ENCODE measurements at places on chromosomes 4 and X.

DNA sequence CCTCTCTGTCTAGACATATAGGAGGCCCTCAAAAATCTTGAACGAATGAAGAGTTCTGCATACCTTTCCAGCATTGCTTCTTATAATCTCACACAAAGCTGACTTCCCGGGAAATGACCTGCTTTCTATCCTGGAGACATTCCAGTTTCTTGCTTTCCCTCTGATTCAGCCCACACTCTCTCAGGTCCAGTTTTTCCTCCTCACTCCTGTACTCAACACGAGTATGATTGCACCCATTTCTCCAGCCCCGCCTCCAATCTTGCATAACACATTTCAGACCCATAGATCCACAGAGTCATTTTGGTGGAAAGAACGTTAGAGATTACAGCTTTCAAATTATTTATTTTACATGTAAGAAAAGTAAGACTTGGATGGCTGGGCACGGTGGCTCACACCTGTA lies 127.5 kb upstream of the TLR3 start:
- DNase-seq, result no peak

DNA sequence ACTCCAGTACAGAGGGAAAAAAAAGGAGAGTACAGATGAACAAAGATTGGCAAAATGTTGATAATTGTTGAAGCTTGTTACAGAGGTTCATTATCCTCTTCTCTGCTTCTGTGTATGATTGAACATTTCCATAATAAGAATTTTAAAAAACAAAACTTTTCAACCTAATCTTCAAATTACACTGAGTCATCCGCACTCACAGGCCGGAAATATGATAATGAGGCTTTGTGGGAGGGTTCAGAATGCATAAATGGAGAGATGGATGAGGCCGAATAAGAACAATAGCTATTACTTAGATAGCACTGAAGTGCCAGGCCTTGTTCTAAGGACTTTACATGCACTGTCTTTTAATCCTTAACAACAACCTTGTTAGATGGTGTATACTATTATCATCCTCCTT lies 4.6 kb upstream of the ERCC6L start:
- no peak for DNase-seq

DNA sequence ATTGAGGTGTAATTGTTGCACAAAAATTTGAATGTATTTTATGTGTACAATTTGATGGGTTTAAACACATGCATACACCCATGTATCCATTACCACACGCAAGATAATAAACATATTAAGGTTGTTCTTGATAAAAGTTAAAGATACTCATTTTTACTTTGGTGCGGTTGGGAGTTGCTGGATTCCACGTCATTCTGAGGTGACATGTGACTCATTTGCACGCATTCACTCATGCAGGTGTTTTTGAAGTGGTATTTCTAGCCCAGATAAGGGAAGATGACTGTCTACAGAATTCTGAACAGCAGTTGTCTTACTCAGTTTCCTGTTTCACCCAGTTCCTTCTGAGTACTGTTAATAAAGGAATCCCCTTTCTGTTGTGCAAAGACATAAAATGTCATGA lies 142.0 kb downstream of the RTL3 start:
- peak; percentile 4 for DNase-seq

DNA sequence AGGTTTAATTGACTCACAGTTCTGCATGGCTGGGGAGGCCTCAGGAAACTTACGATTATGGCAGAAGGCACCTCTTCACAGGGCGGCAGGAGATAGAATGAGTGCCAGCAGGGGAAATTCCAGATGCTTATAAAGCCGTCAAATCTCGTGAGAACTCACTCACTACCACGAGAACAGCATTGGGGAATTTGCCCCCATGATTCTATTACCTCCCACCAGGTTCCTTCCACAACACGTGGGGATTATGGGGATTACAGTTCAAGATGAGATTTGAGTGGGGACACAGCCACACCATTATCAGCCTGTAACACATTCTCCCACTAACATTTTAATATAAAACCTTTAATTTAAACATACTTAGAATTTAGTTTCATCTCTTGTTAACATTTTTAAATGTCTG lies 144.7 kb upstream of the SMIM10 start:
- DNase-seq, result no peak

- DNase-seq, result no peak
These were observed 10.7 kb upstream of the EPGN start for GRCh38 chr4:74297539-74297938.

- DNase-seq, result no peak
These were observed 384.4 kb downstream of the PCDH7 start for GRCh38 chr4:31104577-31104976.

- no peak for DNase-seq
These were observed 231.7 kb downstream of the C4orf33 start for GRCh38 chr4:129327637-129328036.

- DNase-seq, result no peak
These were observed 182.0 kb upstream of the FAM241A start for GRCh38 chr4:111963158-111963700.

- DNase-seq, result no peak
These were observed 107.4 kb upstream of the MSX1 start for GRCh38 chr4:4752025-4752424.

GRCh38 chr4:122053186-122053585 lies 98.9 kb upstream of the BLTP1 start:
- DNase-seq, result no peak

- no peak for DNase-seq
These were observed 66.1 kb upstream of the VEGFC start for GRCh38 chr4:176858839-176859238.

DNA sequence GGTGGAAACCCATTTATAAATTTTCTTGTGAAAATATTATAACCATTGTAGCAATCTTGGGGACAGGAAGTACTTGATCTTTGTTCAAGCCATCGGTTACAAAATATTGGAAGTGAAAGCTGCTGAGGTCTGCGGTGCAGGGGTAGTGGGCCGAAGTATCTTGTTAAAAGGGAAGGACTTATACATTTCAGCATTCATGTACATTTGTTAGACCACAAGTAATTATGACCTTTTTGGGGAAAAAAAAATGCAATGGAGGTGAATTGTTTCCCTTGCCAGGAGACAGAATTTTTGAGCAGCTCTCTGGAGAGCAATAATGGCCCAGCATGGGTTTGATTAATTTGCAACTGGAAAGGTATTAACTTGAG lies 121.3 kb downstream of the EGF start:
- DNase-seq, result no peak

- no peak for DNase-seq
These were observed 174.2 kb downstream of the MAPK10 start for GRCh38 chr4:86185659-86186058.

GRCh38 chrX:120559804-120560203 lies 958 bp downstream of the CUL4B start:
- no peak for DNase-seq

DNA sequence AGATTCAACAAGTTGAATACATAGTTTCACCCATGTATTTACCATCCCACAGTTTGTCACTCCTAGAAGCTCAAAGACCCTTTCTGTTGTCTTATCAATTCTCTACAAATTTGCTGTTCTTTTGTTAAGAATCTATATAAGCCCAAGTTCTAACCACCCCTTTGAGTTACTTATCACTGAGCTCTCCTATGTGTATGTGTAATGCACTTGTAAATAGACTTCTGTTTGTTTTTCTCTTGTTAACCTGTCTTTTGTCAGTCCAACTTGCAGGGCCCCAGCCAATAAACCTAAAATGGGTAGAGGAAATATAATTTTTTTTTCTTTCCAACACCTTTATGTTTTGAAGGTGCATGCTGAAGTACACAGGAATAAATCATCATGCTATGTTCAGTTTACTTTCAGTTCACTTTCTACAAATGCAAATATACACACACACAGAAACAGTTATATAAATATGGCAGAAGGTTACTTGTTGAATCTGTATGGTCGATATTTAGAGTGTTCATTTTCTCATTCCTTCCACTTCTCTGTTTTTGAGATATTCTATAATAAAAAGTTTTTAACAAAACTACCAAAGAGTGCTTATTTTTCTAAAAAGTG lies 22.3 kb upstream of the CLOCK start:
- DNase-seq, result no peak

DNA sequence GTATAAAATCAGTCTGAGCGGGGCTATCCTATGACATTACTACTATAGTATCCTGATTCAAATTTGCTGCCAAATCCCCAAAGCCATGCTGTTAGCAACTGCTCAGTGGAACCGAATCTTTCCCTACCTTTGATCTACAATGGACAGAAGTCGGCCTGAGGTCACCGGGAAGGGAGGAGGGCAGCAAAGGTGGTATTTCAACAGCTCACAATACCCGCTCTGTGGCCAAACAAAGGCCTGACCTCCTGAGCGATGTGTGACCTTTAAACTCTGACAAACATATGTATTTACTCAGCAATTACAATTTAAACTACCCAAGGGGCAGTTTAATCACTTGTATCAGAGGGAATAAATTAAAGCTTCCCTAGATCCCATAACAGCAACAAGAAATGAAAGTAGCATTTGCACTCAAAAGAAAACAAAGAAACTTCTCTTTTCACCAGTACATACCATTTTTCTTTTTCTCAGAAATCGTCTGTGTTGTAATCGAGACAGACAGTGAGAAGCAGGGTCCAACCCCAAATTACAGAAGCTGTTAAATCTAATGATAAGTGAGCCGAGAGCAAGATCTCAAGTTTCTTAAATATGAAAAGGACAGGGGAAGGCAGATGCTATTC lies 11.6 kb upstream of the TMEM128 start:
- no peak for DNase-seq

DNA sequence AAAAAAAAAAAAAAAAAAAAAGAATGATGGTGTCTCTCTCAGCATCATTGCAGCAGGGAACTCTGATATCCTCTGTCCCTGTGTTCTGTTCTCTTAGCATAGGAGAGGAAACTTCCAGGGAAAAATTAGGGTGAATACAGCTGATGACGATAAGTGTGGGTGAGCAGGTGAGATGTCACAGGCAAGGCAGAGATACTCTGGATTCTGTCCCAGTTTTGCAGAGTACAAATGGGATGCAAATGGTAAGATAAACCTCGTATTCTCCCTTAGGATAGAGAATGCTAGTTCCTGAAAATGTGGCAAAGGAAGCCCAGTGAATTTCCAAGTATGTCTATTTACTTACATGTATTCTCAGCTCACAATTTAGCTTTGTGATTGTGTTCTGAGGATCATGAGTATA lies 671.6 kb upstream of the BOD1L1 start:
- no peak for DNase-seq

GRCh38 chrX:133053861-133054598 lies 42.9 kb downstream of the USP26 start:
- DNase-seq, result no peak

- no peak for DNase-seq
These were observed 452.7 kb upstream of the FAT1 start for GRCh38 chr4:187176261-187176910.

GRCh38 chr4:73844345-73844744 lies 7.9 kb downstream of the CXCL6 start:
- no peak for DNase-seq

GRCh38 chr4:11475871-11476270 lies 47.2 kb upstream of the HS3ST1 start:
- DNase-seq, result no peak

DNA sequence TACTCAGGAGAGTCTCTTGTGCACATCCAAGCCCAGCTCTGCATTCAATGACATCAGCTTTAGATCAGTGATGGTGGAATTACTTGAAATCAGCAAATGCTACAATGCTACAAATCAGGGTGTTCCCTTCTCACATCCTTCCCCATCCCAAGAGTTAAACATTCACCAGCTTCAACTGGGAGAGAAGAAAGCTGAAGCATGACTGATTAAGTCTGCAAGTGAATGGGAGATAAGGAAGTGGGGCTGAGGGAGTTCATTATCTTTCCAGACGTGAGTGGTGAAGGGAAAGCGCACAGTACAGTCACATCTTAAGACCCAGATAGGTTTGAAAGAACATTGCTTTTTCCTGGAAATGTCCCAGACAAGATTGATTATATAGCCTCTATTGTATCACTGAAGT lies 26.2 kb upstream of the MAP9 start:
- no peak for DNase-seq

GRCh38 chrX:49101629-49101984 lies 21.9 kb upstream of the WDR45 start:
- DNase-seq, result no peak

- no peak for DNase-seq
These were observed 1.3 kb upstream of the SEPSECS start for GRCh38 chr4:25161593-25161950.

DNA sequence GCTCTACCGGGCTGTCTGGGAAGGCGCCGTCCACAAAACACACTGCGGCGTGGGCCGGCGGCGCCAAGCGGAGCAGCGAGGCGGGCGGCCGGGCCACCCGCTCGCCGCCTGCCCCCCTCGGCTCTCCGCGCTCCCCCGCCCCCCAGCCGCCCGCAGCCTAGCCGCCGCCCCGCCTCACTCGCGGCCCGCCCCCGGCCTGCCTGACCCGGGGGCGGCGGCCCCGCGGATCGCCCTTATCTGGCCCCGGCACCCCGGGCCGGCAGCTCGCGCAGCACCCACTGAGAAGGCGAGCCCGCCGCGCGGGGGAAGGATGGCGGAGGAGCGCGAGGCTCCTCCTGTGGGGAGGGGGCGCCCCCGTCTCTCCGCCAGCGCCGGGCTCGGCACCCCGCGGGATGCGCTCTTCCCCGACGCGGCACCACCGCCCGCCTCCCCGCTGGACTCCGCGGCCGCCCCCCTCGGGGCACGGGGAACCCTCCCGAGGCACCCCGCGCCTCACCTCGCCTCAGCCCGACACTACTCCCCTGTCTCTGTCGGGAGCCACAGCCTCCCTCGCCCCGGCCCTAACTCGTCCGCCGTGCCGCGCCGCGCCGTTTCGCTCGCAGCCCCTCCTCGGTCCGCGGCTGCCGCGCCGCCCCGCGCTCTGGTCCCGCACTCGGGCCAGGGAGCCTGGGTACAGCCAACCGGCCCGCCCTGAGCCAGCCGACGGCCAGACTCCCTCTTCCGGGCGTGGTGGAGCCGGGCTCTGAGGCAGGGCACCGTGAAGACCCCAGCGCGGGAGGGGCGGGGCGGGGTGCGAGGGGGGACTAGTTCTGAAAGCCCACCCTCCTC lies 566 bp downstream of the ATP11C start:
- peak; percentile 26 for DNase-seq

DNA sequence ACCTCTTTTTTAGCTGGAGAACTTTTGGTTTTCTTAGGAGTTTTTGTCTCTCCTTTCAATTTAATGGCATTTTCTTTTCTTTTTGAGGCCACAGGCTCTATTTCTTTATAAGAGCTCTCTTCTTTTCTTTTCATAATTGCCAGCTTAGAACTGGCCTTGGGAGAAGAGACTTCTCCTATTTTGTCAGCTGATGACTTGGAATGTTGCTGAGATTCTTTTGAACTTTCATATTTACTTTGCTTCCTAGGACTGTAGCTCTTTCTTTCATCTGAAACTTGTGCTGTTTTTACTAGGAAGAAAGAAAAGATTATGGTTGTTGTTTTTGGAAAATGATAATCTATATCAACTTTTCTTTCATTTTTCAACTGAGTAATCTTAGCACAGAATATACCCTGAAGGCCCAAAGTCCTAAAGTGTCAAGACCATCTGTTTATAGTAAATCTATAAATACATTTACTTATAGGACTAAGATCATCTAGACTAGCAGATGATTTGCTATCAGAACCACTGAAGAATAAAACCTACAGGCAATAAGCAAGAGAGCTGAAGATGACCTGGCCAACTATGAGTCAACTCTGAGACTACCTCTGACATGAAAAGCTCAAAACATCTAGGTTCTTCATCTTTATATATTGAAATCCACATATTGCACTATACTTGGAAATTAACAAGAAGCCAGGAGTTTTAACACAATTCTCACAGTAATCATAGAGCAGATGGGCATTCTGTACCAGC lies 45.6 kb downstream of the RFC1 start:
- DNase-seq, result no peak

GRCh38 chr4:40205259-40206198 lies 8.7 kb downstream of the RHOH start:
- no peak for DNase-seq
